ENCODE measurements at places on chromosomes 1 and 21.

DNA sequence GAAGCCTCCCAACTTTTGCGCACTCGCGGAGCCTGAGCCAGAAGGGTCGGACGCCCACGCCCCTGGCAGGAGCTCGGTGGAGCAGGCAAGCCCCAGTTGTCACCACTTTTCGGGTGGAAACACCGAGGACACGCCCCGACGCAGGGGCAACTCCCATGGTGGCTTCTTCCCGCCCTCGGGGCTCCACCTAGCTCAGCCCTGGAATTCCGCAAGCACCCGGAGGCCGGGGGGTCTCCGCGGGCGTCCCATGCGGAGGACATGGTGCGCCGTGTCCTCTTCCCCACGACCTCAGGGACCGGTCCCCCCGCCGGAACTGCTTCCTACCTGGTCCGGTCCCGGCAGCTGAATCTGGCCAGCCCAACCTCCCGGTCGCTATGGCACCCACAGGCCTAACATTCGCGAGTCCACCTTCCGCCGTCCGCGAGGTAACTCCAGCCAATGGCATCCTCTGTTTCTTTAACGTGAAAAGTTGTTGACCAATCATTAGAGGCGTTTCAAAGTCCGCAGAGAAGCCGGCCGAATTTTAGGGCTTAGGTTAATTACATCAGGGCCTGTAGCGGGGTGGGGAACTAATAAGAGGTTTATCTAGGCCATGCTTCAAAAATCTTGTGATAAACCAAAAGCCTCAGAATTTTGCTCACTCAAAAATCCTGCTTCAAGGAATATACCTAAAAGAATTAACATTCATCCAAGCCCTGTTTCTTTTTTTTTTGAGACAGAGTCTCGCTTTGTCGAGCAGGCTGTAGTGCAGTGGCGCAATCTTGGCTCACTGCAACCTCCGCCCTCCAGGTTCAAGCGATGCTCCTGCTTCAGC lies at the start of gene STPG1:
Gene STPG1, minus strand, starts transcription at position 433 of the 814 bp plus-strand sequence. CDS start 12,394 bp downstream, outside the sequence.
- DNase-seq: peak; percentile 50

DNA sequence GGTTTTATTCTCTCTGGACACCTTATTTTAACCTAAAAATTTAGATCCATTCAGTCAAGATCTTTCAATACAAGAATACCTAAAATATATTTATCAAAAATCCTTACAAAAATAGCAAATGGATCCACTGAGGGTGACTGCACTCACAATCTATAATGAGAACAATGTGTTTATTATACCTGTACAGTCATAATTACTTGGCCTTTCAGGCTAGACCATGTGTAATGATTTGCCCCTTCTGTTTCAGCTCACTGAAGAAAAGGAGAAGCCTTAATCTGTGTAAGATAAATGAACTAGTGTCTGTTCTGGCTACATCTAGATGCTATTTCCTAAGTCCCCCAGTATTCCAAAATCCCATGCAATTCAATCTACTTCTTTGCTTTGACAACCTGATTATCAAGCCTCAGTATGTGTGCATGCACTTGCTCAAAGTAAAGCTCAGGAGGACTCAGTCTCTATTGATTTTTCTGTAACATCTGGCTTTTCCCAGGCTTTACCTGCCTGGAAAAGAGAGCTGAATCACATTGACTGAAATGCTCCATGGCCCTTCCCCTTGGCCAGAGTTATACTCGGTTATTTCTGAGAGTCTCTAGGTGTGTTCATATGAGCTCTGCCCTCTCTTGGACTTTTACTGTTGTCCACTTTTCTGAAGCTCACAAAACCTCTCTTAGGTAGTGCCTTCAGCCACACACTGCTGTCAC lies 27.6 kb downstream of the CRP start:
- no peak for DNase-seq

DNA sequence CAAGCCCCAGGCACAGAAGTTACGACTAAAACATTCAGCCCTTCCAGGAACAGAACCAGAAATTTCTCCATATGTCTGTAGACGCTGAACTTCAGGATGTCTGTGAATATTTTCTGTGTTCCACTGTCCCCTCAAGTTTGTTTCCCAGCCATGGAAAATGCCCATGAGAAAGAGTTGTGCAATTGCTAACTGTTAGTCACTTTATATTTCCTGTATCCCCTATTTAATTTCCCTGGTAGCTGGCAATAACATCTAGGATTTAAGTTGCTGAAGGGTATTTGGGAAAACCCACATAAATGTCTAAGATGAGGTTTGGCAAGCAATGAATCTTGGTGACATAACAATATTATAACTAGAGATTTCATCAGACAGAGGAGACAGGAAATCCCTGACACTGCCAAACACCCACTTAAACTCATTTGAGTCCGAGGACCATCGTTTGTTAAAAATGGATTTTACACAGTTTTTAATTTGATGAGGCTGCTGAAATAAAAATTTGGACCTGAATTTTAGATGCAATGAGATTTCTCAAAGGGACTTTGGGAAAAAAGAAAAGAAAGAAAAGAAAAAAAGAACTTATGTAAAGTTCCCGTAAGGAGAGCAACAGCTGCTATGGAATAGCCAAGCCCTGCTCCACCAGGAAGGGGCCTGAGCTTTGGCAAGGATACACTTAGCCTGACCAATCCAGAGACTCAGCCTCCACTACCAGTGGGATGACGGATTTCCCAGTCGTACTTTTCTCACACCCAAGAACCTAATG lies 21.8 kb upstream of the ERRFI1 start:
- no peak for DNase-seq

DNA sequence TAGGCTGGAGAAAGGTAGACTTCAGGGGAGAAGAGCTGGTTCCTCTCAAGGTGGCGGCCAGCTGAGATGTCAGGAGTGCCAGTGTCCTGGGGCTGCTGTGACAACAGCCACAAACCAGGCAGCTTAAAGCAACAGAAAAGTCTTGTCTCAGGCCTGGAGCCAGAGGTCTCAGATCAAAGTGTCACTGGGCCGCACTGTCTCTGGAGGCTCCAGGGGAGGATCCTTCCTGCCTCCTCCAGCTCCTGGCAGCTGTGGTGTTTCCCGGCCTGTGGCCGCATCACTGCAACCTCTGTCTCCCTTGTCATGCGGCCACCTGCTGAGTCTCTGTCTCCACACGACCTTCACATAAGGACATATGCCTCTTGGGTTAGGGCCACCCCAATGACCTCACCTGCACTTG lies 24.4 kb upstream of the TSPEAR start:
- no peak for DNase-seq

DNA sequence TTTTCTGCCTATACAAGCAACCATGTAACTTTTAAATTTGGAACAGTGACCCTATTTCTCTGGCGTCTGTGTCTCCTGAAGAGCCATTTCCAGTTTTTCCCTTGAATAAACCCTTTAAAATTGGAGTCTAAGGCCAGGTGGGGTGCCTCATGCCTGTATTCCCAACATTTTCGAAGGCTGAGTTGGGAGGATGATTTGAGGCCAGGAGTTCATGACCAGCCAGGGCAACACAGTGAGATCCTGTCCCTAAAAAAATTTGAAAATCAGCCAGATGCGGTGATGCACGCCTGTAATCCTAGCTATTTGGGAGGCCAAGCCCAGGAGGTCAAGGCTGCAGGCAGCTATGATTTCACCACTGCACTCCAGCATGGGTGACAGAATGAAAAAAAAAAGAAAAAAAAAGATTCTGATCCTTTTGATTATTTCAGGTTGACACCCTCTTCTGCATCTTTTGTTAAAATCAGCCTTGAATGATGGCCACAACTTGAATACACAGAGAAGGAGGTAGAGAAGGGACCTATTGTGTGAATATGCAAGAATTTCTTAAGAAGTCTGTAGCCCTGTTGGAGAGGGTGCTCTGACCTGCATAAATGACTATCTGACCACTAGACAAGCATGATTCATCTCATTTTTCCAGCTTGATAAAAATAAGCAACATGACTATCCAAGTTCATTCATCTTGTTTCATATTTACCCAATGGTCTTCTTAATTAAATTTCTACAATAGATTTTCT lies 40.2 kb upstream of the PARP1 start:
- DNase-seq: no peak

DNA sequence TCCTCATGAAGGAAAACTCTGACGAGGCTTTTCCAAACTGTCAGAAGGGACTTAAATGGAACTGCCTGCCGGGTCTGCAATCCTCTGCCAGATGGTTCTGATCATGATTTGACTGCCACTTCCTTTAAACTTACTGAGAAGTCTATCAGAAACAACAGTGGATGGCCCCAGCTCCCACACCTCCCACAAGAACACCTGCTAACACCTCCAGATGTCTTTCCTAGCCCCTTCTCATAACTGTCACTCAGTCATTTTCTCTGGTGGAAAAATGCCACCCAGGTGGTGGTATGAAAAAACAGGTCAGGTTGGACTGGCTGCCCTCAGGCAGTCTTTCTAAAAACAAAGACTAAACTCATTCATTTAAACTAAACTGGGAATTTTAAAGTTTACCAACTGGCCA lies 66.7 kb upstream of the ABCD3 start:
- no peak for DNase-seq

DNA sequence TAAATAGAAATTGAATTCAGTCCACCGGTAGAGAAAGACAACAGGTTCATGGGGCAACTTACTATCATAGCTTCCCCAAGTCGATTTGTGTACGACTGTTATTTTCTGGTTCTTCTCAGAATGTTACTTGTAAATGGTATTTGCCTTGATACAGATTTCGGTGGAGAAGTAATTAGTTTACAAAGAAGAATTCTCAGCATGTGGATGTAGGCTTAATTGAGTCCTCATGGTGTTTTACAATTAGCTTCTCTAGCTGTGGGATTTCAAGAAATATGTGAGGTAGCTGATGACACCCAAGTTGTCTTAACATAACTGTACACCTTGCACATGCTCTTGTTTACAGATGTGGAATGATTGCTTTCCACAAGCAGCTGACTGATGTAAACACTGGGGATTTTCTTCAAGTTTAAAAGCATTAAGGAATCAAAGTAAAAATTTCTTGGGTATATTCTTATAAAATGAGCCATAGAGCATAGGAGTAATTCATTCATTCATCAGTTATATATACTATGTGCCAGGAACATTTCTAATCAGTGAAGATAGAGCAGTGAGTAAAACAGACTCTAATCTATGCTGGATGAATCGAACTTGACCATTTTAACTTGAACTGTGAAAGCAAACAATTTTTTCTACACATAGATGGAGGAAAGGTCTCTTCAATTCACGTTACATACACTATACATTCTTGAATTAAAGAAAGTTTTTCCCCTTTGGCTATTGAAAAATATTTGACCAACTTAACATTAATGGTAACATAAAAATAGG lies 1.4 kb downstream of the MACO1 start:
- DNase-seq: no peak

GRCh38 chr1:88013485-88013884 lies 670.6 kb upstream of the PKN2 start:
- DNase-seq: no peak

- no peak for DNase-seq
These were observed 7.0 kb upstream of the SMCP start for GRCh38 chr1:152870831-152871730.

DNA sequence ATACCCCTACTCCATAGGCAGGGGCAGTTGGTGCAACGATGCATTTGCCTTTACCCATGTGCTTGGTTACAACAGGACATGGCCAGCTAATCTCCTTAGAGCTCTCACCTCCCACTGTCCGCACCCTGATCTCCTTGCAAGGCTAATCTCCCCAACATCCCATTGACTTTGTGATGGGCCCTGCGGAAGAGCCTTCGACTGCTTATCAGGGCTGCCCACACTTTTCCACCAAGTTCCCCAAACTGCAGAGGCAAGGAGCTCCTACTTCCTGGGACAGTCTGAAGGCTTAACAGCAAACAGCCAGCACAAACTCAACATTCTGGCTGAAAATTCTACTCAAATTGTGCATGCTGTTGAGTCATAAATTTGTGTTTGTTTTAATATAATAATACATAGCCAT lies 36.0 kb downstream of the C1orf94 start:
- DNase-seq: no peak

DNA sequence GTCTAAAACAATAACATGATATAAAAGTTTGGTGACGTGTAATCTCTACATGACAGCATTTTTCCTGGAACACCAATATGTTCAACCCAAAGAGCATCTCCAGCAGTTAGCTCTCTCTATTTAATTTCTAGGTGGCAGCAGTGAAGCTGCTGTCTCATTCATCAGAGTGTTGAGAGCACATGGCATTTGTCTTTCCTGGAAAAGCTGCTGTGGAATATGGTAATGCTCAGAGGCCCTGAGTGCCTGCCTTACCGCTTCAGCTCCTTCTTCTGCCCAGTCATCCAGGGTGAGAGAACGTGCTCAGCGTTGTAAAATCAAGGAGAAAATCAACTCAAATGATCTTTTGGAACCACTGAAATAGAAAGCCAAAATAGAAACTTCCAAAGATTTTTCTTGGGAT lies 640.7 kb downstream of the ADGRL2 start:
- DNase-seq: no peak

DNA sequence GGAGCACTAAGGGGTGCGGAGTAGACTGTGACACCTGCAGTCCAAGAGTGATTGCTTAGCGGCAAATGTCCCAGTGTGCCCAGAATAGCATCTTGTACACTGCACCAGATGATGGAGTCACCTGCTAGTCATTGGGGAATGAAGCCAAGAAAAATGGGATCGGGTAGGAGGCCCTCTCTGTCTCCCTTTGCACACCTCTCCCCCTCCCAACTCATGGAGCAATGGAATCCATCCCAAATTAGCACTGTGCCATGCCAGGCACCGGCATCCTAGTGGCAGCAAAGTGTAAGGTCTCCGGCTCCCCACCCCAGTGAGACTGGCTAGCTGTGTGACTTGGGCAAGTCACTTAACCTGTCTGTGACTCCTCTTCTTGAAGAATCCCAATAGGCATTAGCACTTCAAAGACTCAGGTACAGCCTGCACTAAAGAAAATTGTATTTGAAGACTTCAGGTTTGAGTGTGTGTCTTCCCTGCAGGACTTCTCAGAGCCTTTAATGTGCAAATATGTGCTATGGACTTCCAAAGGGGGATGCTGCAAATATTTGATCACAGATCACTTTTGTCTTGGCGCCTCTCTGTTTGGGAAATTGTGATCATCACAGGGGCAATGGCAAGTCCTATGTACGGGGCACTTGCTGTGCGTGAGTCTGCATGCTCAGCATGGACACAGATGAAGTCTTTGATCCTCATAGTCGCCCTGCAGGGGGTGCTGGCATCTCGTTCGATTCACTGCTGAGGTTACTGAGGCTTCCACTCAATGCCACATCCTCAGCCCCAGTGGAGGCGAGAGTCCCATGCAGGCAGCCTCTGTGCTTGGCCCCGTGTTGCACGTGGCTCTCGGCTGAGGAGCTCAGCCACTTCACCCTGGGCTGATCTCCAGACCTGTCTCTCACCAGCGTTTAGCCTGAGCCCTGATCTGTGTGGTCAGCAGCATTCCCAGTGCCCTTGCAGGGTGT lies 272.9 kb upstream of the C1orf174 start:
- DNase-seq: no peak

DNA sequence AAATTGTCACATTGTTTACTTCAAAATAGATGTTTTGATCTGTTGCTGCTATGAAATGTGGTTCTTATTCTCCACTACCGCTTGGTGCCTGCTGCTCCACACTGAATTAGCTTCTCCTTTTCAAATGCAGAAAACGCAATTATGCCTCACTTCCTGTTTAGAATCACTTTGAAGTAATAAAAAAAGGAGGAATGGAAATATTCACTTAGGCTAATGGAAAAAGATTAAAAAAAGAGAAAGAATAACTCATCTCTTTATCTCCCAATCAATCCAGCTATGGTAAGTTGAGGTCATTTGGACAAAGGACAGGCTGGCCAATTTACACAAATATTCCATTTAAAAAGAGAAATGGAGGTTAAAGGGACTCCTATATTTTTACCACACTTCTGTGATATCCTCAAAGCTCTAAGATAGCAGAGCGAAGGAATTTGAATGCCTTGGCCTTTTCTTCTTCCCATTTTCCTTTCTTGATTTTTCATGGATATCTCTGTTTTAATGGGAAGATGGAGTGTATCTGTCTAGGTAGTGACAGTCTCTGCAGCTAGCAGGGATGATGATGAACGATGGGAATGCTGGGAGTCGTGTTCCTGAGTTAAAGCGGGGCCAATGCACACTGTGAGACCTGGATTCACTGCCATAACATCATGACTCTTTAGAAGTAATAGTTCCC lies 35.7 kb downstream of the RGS5 start:
- no peak for DNase-seq

Data from NCI-H2081 treated with DMSO at 0.1 percent for 48 hours (cell line).